Upper lobe of left lung (tissue), 6 donors: ENCODE measurements at places on chromosomes 1 and 21. TPM values are rescaled to one million over a fixed set of nuclear protein-coding genes. Genes with fewer than 3 reads are reported as not detected.
A peak's percentile ranks its signal among the peaks of the same experiment; 100 is the strongest.

The BRDT gene
- total RNA-seq: not detected

GRCh38 chr1:111569913-111570312 lies 49.7 kb upstream of the RAP1A start:
- peak; percentile 21 for DNase-seq

DNA sequence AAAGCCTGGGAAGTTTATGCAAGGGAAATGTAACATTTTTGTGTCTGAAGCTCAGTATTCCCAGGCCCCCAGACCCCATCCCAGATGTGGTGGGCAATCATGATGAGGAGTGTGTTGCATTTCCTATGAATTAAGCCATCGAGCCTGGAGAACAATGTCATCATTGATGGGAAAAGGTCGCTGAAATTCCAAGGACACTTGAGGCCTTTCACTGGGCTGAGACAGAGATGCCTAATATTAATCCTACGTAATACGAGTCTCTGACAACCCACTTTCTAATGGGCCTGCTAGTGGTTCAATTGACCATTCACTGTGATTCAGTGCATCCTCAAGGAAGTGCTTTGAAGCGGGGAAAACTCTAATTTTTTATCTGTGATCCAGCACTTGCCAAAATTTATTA lies 291.6 kb downstream of the PLPP3 start:
- no peak for DNase-seq

DNA sequence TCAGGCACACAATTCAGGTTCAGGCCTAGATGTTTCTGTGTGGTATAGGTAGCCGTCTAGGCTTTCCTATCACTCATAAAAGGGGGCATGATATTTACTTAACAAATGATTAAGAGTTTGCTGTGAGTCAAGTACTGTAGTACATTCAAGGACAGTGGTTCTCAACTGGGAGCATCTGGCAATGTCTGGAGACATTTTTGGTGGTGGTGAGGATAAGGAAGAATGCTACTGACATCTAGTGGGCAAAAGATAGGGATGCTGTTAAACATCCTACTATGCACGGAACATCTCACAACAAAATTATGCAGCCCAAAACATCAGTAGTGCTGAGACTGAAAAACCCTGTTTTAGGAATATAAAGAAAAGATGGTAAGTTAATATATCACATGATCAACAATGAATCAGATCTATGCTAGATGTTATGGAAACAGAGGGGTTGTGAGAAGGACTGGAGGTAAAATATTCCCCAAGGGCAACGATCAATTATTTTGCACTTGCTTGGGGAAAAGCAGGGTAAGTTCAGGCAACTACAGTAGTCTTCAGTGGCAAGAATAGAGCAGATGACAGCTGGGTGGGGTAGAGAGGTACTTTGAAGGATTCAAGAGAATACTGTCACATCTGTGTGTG lies 4.9 kb downstream of the DNTTIP2 start:
- DNase-seq: no peak

DNA sequence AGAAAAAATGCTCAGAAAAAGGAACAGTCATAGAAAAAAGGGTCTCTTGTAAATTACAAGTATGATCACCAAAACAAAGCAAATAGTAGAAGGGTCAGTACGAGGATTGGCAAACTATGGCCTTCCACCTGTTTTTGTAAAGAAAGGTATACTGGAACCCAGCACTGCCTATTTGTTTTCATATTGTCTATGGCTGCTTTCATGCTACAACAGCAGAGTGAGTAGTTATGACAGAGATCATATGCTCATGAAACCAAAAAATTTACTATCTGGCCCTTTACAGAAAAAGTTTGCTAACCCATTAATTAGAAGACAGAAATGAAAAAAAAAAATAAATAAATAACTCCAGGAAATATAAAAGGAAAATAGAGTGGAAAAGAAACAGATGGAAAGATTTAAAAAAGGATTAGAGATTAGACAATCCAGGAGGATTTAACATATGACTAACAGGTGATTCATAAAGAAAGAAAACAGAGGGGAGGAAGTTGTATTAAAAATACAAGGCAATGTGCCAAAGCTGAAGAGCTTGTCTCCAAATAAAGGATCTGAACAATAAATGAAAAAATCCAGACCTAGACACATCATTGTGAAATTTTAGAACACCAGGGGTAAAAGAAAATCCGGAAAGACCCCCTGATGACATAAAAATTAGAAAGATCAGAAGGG lies 108.5 kb upstream of the SERTAD4 start:
- DNase-seq: no peak

The FAM78B gene
- not detected for total RNA-seq

DNA sequence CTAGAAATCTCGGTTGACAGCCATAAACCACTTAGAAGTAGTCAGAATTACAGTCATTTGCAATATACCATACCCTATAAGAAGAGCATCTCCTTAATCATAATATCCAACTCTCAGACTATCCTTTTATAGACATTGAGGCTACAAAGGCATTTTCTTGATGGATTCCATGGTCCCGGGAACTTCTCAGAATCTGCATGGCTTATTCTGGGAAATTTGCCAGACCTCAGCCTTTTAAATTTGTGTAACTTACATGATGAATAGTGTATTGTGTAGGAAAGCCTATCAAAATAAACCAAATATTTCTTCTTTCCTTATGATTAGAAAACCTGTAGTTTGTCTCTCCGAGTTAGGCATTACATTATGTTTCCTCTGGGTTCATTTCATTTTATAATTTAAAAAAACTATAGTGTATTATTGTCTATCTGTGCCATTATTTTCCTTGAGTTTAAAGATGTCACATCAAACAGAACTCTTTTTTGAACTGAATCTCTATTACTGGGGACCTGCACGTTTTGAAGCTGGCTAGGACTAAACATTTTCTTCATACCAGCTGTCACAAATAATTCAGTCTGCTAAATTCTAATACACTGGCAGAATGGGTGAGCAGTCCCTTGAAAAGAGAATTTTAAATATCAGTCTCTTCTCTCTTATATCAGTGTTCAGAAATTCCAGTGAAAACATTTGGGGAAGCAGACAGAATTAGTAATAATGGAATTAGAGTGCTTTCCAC lies 102.9 kb downstream of the GABPA start:
- no peak for DNase-seq

The S100A7 gene
- total RNA-seq: not detected

The NOC2L gene
- 44.4 TPM for total RNA-seq

- DNase-seq: no peak
These were observed 116.9 kb upstream of the NGF start for GRCh38 chr1:115454837-115455511.

The CHML gene
- total RNA-seq: 5.2 TPM

DNA sequence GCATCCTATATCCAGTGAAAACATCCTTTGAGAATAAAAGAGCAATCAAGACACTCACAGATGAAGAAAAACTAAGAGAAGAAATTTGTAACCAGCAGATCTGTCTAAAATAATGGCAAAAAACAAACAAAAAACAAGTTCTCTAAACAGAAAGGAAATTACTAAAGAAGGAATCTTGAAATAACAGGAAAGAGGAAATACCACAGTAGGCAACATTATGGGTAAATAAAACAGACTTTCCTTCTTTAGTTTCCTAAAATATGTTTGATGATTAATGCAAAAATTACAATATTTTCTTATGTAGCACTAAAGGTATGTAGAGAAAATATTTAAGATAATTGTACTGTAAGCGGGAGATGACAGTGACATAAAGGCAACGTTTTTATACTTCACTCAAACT lies 23.5 kb downstream of the SLC19A1 start:
- no peak for DNase-seq
